ENCODE measurements at places on chromosomes 11 and 22. TPM values are rescaled to one million over a fixed set of nuclear protein-coding genes. Genes with fewer than 3 reads are reported as not detected.

- no peak for DNase-seq
- H3K4me1 ChIP-seq = peaks cover 34% of the 10 kb centered on the region
- peak overlapping the region; percentile 32 for H3K27ac ChIP-seq
These were observed 12.2 kb downstream of the PARVG start for GRCh38 chr22:44192816-44193534.

GRCh38 chr11:34175284-34176019 lies 70.0 kb downstream of the NAT10 start:
- H3K27ac ChIP-seq = no peak overlapping the region
- peaks cover 32% of the 10 kb centered on the region for H3K4me1 ChIP-seq
- no peak for DNase-seq
- no peak overlapping the region for H3K4me3 ChIP-seq

GRCh38 chr22:42651134-42651533 lies 1.9 kb upstream of the CYB5R3 start:
- H3K27me3 ChIP-seq = no peaks in the 10 kb centered on the region
- peak overlapping the region; percentile 42 for H3K4me3 ChIP-seq
- peaks cover 8% of the 10 kb centered on the region for H3K4me1 ChIP-seq
- no peak for DNase-seq

DNA sequence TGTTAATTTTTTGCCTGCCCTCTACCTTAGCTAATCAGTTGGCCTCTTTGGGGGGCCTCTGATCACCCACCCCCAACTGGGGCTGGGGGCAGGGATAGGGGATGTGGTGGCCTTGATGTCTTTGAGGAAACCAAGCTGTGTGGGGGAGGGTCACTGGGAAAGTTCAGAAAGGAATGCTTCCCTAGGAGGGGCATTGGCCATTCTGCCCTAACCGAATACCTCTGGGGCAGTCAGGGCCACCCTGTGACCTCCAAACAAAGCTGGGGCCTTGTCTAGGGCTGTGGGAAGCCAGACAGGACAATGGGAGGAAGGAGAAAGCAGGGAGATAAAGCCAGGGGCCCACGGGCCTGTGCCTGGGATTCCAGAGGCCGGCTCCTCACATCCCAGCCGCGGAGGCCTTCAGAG lies 97.5 kb downstream of the TSPAN18 start:
- H3K4me3 ChIP-seq = no peak overlapping the region
- no peaks in the 10 kb centered on the region for H3K36me3 ChIP-seq
- H3K27me3 ChIP-seq = peaks cover 5% of the 10 kb centered on the region
- H3K4me1 ChIP-seq = no peaks in the 10 kb centered on the region

DNA sequence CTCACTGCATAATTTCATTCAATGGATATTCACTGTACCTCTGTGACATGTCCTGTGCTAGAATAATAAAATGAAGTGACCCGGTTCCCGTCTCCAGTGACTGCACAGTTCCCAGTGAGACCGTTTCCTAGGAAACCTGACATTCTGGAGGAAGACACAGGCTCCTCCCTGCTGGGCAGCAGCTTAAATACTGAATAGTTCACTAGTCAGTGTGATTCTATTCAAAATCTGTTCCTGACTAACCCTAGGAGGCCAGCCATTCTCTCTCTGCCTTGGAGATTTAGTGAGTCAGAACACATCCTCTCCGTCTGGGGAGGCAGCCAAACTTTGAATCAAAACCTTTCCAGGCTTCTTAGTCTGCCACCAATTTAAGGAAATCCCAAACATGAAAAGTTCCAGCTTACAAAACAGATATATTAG lies 11.3 kb downstream of the TRIM66 start:
- no peaks in the 10 kb centered on the region for H3K27me3 ChIP-seq
- H3K36me3 ChIP-seq = peaks cover 11% of the 10 kb centered on the region
- peak overlapping the region; percentile 40 for H3K27ac ChIP-seq
- H3K4me3 ChIP-seq = no peak overlapping the region
- DNase-seq = no peak

Gene MRGPRX3
- not detected for total RNA-seq

GRCh38 chr11:117907276-117908108 lies 21.7 kb downstream of the TMPRSS13 start:
- H3K27me3 ChIP-seq = no peaks in the 10 kb centered on the region
- H3K36me3 ChIP-seq = no peaks in the 10 kb centered on the region
- H3K4me3 ChIP-seq = peak overlapping the region; percentile 68

Gene GRIA4
- total RNA-seq = not detected

Gene BIRC3
- 101 TPM for total RNA-seq

GRCh38 chr22:31218565-31219262 lies 6.6 kb downstream of the LIMK2 start:
- peaks cover 20% of the 10 kb centered on the region for H3K36me3 ChIP-seq
- no peak for DNase-seq
- peaks cover 71% of the 10 kb centered on the region for H3K4me1 ChIP-seq
- no peaks in the 10 kb centered on the region for H3K27me3 ChIP-seq
- H3K27ac ChIP-seq = peak overlapping the region; percentile 75
- no peak overlapping the region for H3K4me3 ChIP-seq

Gene PGM2L1
- 4.0 TPM for total RNA-seq

DNA sequence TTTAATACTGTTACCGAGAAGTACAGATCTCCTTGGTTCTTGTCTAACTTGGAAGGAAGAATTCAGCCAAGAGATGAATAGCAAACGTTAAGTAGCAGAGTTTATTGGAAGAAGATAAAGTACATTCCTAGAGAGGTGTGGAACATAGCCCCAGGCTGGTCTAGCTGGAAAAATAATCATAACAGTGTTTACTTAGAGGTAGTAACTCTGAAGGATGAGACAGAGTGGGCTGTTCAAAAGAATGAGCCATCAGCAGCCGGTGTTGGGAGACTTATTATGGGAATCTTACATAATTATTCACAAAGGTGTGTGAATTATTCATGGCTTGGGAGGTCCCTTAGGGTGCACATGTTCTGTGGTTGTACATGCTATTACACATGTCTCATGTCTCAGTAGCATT lies 276.5 kb downstream of the LUZP2 start:
- H3K4me1 ChIP-seq = no peaks in the 10 kb centered on the region
- no peaks in the 10 kb centered on the region for H3K27me3 ChIP-seq
- H3K4me3 ChIP-seq = no peak overlapping the region
- H3K36me3 ChIP-seq = no peaks in the 10 kb centered on the region

DNA sequence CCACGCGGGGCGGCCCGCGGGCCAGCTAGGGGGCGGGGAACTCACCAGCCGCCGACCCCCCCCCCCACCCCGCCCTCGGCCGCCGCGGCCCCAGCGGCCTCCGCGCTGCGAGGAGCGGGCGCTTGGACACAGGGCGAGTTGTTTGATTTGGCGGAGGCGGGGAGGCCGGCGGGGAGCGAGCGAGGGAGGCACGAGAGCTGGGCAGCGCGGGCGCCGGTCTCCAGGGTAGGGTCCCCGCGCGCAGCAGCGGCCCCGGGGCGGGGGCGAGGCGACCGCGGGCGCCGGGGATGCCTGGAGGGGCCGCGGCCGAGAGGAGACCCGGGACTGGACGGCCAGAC lies 64.4 kb downstream of the NAV2 start:
- DNase-seq = no peak
- peaks cover 74% of the 10 kb centered on the region for H3K27me3 ChIP-seq
- no peaks in the 10 kb centered on the region for H3K36me3 ChIP-seq
- peaks cover 9% of the 10 kb centered on the region for H3K4me1 ChIP-seq
- H3K27ac ChIP-seq = no peak overlapping the region

Gene YAP1
- total RNA-seq = 0.10 TPM

DNA sequence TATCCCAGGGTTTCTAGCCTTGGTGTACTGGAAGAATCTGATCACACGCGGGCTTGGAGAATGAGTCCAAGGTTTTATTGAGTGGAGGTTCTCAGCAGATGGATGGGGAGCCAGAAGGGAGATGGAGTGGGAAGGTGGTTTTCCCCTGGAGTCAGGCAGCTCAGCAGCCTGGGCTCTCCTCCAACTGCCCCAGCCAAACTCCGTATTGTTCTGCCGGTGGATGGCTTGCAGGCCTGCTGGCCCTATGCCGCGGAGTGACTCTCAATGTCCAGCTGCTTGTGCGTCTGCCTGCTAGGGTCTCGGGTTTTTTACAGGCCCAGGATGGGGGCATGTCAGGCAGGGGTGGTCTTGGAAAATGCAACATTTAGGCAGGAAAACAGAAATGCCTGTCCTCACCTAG lies 162.4 kb upstream of the LMO1 start:
- H3K27ac ChIP-seq = no peak overlapping the region
- no peak overlapping the region for H3K4me3 ChIP-seq
- no peaks in the 10 kb centered on the region for H3K27me3 ChIP-seq
- H3K36me3 ChIP-seq = no peaks in the 10 kb centered on the region

Gene MYOD1
- not detected for total RNA-seq

Gene OR51E2
- total RNA-seq = not detected

Gene MFRP
- not detected for total RNA-seq

Gene OTOG
- total RNA-seq = not detected

GRCh38 chr22:38193580-38193979 lies 8.2 kb upstream of the MAFF start:
- peaks cover 3% of the 10 kb centered on the region for H3K4me1 ChIP-seq
- H3K27ac ChIP-seq = no peak overlapping the region
- no peaks in the 10 kb centered on the region for H3K36me3 ChIP-seq

GRCh38 chr11:23311986-23312940 lies 452.0 kb upstream of the CCDC179 start:
- no peaks in the 10 kb centered on the region for H3K36me3 ChIP-seq
- no peaks in the 10 kb centered on the region for H3K4me1 ChIP-seq
- no peak for DNase-seq
- H3K27ac ChIP-seq = no peak overlapping the region

Gene MS4A6A
- not detected for total RNA-seq

DNA sequence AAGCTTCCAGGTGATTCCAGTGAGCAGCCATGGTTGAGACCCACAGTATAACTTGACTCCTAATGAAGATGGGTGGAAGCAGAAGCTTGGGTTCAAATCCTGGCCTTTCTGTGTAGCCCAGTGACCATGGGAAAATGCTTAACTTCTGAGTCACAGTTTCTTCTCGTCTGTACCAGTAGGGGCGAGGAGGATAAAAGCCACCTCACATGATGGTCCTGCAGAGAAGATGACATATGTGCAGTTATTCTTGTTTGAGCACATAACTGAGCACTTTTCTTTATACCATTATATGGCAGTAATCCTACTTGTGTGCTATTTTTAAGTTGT lies 4.9 kb downstream of the TMEM109 start:
- H3K4me3 ChIP-seq = no peak overlapping the region
- DNase-seq = no peak
- H3K36me3 ChIP-seq = peaks cover 38% of the 10 kb centered on the region
- H3K4me1 ChIP-seq = peaks cover 42% of the 10 kb centered on the region

Gene LARGE2
- total RNA-seq = not detected

GRCh38 chr11:81986556-81987161 lies 747.0 kb downstream of the FAM181B start:
- H3K27ac ChIP-seq = no peak overlapping the region
- H3K4me3 ChIP-seq = no peak overlapping the region
- H3K4me1 ChIP-seq = no peaks in the 10 kb centered on the region
- no peaks in the 10 kb centered on the region for H3K36me3 ChIP-seq
- DNase-seq = no peak
- peaks cover 2% of the 10 kb centered on the region for H3K27me3 ChIP-seq

DNA sequence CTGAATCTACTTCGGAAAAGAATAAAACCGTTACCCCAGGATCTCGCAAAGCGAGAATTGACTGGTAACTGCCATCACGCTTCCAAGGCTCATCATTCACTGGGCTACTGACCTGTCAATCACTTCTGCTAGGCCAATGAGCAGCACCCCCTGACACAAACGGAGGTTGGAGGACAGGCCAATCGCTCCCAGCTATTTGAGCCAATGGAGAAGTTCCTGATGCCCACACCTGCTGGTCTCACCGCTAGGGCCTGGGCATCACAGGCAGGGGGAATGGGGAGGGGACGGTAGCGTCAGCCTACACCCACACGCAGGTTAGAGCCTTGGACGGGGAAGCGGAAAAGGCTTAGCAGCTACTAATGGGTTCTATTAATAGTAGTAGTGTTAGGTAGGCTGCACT lies 56.7 kb upstream of the CHST1 start:
- DNase-seq = no peak
- H3K27me3 ChIP-seq = peaks cover 3% of the 10 kb centered on the region
- no peaks in the 10 kb centered on the region for H3K4me1 ChIP-seq
- H3K4me3 ChIP-seq = no peak overlapping the region

Gene PKP3
- total RNA-seq = not detected

- no peaks in the 10 kb centered on the region for H3K36me3 ChIP-seq
- H3K27me3 ChIP-seq = no peaks in the 10 kb centered on the region
- H3K4me3 ChIP-seq = no peak overlapping the region
- no peak for DNase-seq
- H3K27ac ChIP-seq = no peak overlapping the region
These were observed 18.6 kb downstream of the USH1C start for GRCh38 chr11:17525570-17525969.

DNA sequence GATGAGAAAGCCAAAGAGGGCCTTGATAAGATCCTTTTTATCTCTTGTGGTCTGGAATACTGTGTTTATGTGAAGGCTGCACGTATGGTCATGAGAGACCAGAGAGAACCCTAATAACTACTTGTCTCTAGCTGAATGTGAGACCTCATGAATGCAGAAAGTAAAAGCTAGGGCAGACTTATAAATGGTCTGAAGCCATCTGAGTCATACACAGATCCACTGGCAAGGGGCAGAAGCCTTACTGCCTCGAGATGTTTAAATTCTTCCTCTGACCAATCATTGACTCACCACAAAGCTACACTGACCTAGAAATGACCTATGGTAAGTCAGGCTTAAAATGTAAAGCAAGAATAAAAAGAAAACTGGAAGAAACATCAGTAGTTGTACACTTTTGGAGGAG lies 22.7 kb upstream of the OR4B1 start:
- H3K27me3 ChIP-seq = peaks cover 8% of the 10 kb centered on the region
- no peak overlapping the region for H3K4me3 ChIP-seq
- H3K36me3 ChIP-seq = peaks cover 9% of the 10 kb centered on the region
- H3K27ac ChIP-seq = no peak overlapping the region
- DNase-seq = no peak

Gene ACTN3
- total RNA-seq = not detected

GRCh38 chr11:44536788-44537516 lies 28.5 kb upstream of the CD82 start:
- H3K27ac ChIP-seq = no peak overlapping the region
- H3K4me3 ChIP-seq = no peak overlapping the region
- H3K27me3 ChIP-seq = peaks cover 3% of the 10 kb centered on the region
- no peaks in the 10 kb centered on the region for H3K4me1 ChIP-seq
- DNase-seq = no peak

Gene HYOU1
- 219 TPM for total RNA-seq

Gene BTG4
- not detected for total RNA-seq

All from activated T-helper 1 cell treated with anti-CD3 and anti-CD28 coated beads, Interleukin-12 subunit alpha, Interleukin-12 subunit beta, Interleukin-2, Interleukin-4 antibody, amounts not matched to agents 30 ng/mL and 10 ng/mL and 1 ng/mL, durations not matched to agents 14 hours and 24 hours and 36 hours (primary cell).